ENCODE measurements at places on chromosomes 3 and 15.

GRCh38 chr3:126557415-126557745 is 1.4 kb downstream of the C3orf22 start:
- no peak for DNase-seq

- no peak for DNase-seq
Measured at GRCh38 chr3:49804141-49805041, 1.3 kb downstream of the INKA1 start.

DNA sequence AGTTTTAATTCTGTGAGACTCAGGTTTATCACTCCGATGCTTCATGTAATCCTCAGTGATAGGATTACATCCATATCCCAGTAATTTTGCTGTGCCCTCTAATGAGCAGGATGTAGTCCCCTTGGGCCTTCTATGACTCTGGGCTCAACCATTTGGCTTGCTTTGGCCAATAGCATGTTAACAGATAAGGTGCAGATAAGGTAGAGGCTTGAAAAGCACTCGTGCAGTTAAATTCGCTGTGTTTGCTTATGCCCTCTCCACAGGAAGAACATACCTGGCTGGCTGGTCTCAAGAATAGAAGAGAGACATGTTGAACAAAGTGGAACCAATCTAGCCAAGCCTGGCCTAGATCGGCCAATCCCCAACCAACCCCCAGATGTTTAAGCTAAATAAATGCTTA is 20.1 kb downstream of the CCDC13 start:
- DNase-seq = no peak

DNA sequence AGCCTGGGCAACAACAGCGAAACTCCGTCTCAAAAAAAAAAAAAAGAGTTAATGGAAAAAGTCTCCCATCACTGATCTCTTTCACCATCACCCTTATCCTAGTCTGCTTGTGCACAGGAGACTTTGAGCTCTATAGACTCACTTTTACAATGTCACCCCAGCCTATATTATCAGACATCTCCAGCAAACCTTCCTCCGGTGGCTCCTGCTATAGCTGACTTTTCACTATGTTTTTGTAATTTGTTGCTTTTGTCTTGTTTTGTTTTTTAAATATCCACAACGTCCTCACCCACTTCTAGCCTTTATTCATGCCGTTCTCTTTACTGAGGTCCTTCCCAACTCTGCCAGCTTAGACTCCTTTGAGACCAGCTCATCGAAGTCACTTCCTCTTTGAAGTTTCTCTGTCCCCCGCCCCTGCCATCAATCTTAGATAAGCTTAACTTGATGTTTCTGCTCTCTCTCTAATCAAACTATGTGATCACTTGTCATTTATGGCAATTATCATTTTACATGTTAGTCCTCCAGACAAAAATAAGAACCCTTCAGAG is 82.7 kb upstream of the CHD2 start:
- DNase-seq = no peak

GRCh38 chr3:176632925-176633324 is 564.4 kb downstream of the TBL1XR1 start:
- DNase-seq = no peak

- DNase-seq = no peak
Measured at GRCh38 chr3:33246786-33247185, 28.2 kb upstream of the SUSD5 start.

DNA sequence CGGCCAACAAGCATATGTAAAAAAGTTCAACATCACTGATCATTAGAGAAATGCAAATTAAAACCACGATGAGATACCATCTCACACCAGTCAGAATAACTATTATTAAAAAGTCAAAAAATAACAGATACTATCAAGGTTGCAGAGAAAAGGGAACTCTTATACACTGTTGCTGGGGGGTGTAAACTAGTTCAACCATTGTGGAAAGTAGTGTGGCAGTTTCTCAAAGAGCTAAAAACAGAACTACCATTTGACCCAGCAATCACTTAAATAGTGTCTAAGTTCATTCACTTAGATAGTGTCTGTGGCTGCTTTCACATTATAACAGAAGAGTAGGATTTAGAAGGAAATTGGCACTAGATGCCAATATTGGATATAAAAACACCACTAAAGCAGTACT is 49.7 kb downstream of the CGGBP1 start:
- DNase-seq = no peak

- DNase-seq = no peak
Measured at GRCh38 chr3:195537995-195538394, 5.1 kb downstream of the PPP1R2 start.

- DNase-seq = peak; percentile 27
Measured at GRCh38 chr15:60651734-60652141, 172.8 kb upstream of the ICE2 start.

DNA sequence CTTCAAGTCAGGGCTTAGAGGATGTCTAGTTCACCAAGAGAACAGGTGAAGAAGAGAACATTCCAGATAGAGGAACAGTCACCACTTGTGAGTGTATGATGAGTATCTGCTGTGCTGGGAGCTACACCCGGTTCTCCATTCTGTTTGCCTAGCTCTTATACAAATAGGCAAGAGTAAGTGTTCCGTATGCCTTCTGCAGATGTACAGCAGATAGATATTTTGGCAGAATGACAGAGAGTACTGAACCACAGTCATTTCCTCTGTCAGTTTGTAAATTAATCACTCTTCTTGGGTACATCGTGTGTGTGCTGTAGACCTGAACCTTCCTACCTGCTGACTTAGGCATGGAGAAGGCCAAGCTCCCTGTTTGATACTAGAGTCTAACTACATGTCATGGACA is 108.3 kb upstream of the CTDSPL start:
- peak; percentile 28 for DNase-seq

- no peak for DNase-seq
Measured at GRCh38 chr3:8997151-8997550, 33.9 kb upstream of the RAD18 start.
